ENCODE measurements at places on chromosomes 1 and 21.

GRCh38 chr1:21317035-21317689 is 26.9 kb upstream of the ECE1 start:
- DNase-seq = no peak

DNA sequence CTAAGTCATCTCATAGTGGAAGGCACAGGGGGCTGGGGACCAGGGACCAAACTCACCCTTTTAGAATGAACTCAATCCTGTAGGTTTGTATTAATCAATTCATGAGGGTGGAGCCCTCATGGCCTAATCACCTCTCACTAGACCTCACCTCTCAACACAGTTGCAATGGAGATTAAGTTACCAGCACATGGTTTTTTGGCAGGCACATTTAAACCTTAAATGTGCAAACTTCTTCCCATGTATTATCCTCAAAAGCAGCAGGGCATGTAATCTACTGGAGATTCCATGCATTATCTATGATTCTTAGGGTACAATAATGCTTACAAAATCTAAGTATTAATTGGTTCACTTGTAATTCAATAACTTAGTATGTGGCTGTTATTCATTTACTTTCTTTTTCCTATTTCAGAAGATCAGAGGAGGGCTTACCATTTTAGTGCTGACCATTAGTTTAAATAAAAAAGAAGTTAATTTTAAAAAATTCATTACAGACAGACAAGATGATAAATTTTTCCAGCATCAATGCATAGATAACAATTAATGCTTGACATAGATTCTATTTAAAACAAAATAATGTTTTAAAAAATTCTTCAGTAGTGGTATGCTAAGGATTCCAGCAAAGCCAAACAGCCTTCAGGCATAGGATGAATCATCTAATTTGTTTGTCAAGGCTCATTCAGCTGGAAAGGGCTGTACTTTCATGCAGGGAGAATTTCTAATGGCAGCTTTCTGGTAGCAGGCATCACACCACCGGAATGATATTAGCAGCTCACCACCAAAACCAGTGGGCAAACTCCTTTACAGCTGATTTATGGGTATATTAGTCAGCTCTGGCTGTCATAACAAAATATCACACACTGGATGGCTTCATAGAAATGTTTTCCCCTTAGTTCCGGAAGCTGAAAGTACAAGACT is 124.6 kb upstream of the ZNF648 start:
- DNase-seq = no peak

DNA sequence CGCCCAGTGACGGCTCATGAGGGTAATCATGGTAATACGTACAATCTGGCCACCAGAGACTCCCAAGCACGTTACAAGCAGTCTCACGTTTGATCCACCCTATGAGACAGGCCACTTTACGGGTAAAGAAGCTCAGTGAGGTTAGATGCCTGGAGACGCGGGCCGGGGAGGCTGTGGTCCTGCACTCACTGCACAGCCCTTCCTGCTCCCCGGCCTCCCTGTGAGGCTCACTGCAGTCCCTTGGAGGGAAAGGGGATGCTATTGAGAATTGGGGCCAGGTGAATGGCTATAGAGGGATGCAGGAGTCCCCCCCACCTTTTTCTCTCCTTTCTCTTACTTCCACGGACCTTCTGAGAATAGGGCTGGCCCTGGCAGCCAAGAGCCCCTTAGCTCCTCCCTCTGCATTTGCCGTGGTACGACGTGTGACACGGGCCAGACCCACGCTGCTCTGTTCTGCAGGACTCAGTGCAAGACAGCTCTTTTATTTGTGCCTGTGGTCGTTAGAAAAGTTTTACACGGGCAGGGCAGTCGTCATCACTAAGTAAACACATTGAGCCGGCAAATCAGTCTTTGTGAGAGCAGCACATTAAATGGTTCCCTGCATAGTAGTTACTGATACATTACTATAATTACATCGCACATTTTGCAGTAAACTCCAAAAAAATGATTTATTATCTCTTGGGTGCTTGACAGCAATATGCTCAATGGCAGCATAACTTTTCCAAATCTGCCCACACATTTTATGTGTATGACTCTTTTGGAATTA is 18.8 kb downstream of the KIF26B start:
- DNase-seq = no peak

DNA sequence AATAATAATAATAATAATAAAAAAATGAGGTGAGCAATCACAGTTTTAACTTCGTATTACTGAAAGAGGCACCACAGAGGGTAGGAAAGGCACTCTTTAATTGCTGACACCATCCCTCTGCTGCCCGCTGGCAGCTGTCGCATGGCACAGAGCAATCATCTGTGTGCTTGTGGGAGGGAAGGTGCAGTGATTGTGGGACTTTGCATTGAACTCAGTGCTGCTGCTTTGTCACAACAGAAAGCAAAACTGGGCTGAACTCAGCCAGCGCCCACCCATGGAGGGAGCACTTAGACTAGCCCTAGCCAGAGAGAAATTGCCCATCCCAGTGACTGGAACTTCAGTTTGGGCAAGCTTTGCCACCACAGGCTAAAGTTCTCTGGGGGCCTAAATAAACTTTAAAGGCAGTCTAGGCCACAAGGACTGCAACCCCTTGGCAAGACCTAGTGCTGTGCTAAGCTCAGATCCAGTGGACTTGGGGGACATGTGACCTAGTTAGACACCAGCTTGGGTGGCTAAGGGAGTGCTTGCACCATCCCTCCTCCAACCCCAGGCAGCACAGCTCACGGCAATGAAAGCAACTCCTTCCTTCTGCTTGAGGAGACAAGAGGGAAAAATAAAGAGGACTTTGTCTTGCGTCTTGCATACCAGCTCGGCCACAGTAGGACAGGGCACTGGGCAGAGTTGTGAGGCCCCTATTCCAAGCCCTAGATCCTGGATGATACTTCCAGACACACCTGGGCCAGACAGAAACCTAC is 59.3 kb downstream of the WDR4 start:
- no peak for DNase-seq

DNA sequence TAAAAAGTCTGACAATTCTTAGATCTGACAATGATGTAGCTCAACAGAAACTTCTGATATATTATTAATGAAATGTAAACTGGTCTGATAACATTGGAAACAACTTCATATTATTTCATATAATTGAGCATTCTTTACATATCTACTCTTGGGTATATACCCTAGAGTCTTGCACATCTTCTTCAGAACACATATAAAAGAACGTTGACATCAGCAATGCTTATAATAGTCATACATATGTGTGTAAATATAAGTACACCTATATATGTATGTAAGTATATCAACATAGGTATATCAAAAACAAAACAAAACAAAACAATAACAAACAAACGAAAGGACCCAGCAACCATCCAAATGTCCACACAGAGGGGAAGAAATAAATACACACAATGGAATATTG is 38.4 kb downstream of the NRIP1 start:
- no peak for DNase-seq

DNA sequence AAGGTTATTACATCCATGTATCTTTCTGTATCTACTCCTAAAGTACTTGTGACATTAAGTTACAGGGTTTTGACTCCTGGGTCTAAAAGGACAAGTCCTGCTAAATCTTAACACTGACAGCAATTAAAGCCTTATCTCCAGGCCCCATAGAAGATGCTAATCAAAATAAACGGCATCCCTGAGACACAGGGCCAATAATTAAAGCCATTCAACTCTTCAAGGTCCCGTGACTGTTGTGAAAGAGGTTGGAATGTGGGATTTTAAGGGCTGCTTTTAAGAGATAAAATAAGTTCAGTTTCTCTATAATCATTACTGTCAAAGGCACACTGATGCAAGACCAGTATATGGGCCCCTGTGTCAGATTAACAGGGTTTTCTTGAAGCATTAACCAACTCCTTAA is 8.3 kb downstream of the DNAI4 start:
- no peak for DNase-seq

DNA sequence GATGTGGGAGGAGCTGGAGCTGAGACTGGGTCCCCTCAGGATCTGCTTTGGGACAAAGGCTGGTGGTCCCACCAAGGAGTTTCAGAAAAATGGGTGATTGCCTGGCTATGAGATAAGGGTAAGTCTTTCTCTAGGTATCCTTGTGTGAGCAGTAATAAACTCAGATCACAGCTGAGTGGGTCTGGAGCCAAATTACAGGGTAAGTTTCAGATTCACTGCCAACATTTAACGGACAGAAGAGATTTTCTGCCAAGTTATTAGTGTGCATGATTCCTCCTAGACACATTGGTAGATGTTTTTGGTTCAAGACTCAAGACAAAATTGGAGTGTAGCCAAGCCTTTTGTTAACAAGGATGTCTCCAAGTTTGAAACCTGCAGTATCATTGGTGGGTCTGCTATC is 7.5 kb downstream of the CD1B start:
- no peak for DNase-seq

- DNase-seq = no peak
These were observed 5.6 kb upstream of the AKR1A1 start for GRCh38 chr1:45545019-45545493.

- no peak for DNase-seq
These were observed 55.7 kb downstream of the CAPZB start for GRCh38 chr1:19429611-19430010.

DNA sequence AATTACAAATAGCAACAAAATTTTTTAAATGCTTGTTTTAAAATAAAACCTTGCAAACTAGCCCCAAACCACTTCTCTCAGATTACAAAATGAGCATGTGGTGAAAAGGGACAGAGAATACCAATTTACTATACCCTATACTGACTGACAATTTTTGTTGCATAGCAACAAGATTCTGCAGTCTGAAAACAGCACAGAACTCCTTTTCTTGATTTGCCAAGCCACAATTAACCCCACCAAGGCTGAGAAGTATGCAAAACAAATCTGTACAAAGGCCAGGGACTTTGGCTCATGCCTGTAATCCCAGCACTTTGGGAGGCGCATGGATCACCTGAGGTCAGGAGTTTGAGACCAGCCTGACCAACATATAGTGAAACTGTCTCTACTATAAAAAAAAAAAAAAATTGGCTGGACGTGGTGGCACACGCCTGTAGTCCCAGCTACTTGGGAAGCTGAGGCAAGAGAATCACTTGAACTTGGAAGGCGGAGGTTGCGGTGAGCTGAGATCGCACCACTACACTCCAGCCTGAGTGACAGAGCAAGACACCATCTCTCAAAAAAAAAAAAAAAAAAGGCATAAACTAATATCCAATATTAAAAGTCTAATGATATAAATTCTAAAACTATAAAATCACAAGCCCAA is 21.8 kb downstream of the ENAH start:
- DNase-seq = no peak

- DNase-seq = no peak
These were observed 75.0 kb downstream of the DESI2 start for GRCh38 chr1:244727871-244728474.

- DNase-seq = no peak
These were observed 8.7 kb downstream of the TMPRSS3 start for GRCh38 chr21:42387164-42387563.

Data from activated T-helper 9 cell treated with anti-CD3 and anti-CD28 coated beads, Interleukin-2, amount 50 U/mL, for 16 hours (primary cell).